Stimulated activated CD4-positive, alpha-beta T cell treated with anti-CD3 and anti-CD28 coated beads, TNF-alpha, amount 100 ng/mL, for 48 hours (primary cell): ENCODE measurements at places on chromosomes 4 and X.

DNA sequence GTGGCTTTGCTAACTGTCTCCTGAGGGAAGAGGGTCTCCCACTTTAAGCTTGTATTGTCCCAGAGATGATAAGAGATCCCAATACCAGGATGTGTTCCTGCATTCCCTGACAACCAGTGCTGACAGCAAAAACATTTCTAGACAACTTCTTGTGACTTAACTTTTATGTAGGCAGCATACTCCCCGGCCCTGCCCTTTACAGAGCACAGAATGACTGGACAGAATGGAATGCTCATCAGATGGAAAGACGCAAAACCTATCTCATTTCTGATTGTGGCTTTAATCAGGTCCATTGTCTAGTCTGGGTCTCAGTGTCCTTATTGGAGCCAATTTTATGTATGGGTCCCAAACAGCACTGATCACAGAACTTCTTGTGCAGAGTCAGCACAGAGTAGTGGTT is 18.2 kb upstream of the PLAC1 start:
- no peak for DNase-seq

GRCh38 chr4:39873823-39874222 is 103.9 kb downstream of the PDS5A start:
- no peak for DNase-seq

DNA sequence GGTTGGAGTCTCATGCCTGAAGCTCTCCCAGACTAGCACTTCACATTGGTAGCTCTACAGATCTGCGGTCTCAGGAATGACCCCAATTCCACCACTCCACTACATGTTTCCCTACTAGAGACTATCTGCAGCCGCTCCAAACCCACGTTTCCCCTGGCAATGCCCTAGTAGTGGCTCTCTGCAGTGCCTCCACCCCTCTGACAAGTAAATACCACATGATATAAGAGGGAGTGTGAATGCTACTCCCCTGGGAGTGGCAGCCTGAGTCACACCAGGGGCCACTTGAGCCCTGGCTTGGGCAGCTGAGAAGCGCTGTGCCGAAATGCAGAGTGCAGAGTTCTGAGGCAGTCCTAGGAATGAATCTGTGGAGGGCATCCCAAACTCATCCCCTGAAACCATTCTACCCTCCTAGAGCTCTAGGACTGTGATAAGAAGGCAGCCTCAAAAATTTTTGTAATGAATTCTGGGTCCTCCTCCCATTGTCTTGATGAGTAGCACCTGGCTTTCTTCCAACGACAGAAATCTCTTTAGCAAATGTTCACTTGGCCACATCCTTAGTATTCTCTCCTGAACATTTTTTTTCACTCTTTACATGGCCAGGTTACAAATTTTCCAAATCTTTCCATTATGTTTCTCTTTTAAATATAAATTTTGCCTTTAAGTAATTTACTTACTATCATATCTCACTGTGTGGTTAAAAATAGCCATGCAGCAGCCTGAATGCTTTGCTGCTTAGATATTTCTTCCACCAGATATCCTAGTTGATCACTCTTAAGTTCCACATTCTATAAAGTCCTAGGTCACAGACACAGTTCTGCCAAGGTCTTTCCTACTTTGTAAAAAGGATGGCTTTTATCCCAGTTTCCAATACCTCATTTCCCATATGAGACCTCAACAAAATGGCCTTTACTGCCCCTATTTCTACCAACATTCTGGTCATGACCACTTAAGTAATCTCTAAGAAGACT is 160.2 kb upstream of the CPEB2 start:
- DNase-seq, result no peak

GRCh38 chr4:102867278-102868152 is 1.3 kb upstream of the CISD2 start:
- DNase-seq, result no peak

- DNase-seq, result no peak
These were observed 76.8 kb upstream of the MCF2 start for GRCh38 chrX:139784807-139785206.

- DNase-seq, result no peak
These were observed 453.3 kb upstream of the HS3ST1 start for GRCh38 chr4:11881947-11882346.

DNA sequence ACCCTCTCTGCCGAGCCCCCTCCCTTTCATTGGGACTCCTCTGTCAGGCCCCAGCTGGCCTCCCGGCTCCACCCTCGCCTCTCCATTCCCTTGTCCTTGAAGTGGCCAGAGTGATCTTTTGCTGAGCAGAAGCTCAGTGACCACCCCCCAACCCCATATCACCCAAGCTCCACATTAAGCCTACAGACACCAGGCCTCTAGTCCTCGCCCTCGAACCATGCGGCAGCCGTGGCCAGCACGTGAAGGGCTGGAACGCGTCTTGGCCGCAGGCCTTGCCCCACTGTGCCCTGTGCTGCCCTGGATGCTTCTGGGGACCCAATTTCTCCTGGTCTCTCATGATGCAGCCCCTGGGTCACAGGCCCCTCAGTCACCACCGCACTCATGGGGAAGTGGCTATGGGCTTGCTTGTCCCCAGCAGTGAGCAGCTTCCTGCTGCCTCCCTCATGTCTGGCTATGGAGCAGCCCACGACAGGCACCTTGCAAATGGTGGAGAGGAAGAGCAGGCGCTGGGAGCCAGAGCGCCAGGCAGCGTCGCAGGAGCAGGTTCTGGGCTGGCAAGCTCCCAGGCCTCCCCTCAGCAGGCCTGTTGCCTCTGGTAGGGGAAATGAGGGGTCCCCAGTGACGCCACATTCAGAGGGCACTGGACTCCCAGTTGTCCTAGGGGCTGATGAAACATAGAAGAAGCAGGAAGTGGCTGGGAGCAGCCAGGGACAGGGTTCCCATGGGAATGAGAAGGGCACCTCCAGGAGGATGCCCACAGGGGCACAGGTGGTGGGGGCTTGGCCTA is 757 bp upstream of the SRPK3 start:
- no peak for DNase-seq

- no peak for DNase-seq
These were observed 173.8 kb upstream of the DCAF12L2 start for GRCh38 chrX:126339928-126340327.

DNA sequence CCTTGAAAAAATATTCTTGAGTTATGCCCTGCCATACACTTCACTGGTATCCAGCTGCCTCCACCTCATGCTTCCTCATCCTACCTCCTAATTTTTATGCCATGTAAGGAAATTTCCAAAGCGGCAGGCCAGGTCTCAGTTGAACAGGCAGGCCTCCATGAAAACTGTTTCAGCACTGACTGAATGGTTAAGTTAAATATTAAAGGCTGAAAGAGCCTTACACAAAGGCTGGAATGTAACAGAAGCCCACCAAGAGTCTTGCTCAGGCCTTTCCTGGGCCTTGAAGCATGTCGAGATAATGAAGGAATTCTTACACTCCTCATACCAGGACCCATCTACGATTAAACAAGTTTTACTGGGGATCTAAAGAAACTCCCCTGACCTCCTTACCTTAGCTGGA is 359.6 kb upstream of the NOCT start:
- DNase-seq, result no peak

DNA sequence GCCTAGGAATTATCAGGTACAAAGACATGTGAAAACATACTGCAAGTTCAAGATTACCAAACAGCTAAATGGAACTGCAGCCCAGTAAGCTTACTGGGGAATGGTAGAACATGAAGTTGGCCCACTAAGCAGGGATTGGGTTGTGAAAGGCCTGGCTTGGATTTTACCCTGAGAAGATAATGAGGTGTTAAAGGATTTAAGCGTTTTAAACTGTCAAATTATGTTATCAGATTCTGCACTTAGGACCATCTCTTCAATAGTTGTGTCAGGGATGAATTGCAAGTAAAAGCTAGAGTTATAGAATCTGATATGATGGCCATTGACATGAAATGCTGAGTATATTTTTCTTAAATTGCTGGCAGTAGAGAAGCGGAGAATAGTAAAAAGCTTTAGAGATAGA is 225.7 kb downstream of the GRID2 start:
- DNase-seq, result no peak

DNA sequence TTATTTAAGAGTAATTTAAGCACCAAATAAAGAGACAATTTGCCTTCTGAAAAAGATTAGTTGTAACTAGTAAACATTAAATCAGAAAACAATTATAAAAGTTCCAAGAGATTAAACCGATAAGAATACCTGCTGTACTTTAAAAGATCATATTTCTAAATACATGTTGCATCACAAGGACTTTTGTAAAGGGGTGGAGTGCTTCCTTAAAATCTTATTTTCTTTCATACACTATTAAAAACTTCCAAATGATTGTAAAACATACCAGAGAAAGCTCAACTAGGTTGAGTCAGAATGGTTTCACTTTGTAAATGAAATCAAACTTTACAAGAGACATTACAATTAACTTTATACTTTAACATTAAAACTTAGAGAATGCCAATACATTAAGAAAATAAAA is 41.8 kb downstream of the ACSL4 start:
- DNase-seq, result no peak

DNA sequence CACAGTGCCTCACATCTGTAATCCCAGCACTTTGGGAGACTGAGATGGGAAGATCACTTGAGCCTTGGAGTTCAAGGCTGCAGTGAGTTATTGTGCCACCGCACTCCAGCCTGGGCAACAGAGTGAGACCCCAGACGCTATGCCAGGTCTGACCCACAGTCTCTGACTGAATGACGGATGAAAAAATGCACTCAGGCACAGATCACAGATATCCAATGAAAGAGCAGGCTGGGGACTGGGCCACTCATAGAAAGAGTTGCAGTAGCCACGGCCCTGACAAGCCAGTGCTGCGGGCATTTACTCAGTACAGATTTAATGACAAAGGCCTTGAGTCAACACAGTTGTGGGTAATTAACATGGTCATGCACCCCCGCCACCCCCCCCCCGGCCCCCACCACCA is 22.7 kb downstream of the NUDT6 start:
- no peak for DNase-seq

- DNase-seq, result no peak
These were observed 208.5 kb upstream of the FAT1 start for GRCh38 chr4:186932196-186932595.

- no peak for DNase-seq
These were observed 27.2 kb upstream of the SLC6A14 start for GRCh38 chrX:116409219-116409618.

DNA sequence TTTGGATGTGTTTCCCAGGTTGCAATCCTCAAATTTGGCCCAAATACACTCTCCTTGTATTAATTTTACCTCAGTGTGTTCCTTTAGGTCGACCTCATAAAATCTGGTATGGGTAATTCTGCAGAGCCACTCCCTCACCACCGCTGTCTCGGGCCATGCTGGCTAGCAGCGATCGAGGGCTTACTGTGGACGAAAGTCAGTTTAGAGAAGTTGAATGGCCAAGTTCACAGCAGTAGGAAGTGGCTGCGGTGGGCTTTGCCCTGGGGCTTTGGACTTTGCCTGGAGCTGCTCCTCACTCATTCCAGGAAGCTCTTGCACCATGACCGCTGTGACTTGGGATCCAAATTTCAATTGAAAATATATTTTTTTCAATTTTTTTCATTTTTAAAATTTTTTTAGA is 19.6 kb downstream of the TMEM187 start:
- DNase-seq, result no peak

- no peak for DNase-seq
These were observed 81.4 kb upstream of the GPR34 start for GRCh38 chrX:41607264-41607832.

DNA sequence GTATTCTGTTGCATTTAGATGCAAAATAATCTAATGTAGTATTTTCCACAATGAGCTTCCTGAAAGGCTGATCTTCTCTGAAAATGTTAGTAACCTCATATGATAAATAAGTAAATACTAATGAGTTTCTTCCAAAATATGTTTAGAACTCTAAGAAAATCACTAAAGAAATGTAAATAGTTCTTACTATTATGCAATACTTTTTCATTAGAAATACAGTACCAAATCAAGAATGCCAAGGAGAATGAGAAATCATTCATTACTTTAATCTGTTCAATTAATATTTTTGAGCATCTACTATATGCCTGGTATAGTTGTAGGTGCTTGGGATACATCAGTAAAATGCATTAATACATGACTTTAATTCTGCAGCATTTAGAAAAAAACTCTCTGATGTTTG is 130.6 kb downstream of the IL1RAPL1 start:
- no peak for DNase-seq

- no peak for DNase-seq
These were observed 185.0 kb upstream of the GALNT7 start for GRCh38 chr4:172983631-172984030.

GRCh38 chr4:156117743-156118142 is 164.1 kb upstream of the CTSO start:
- no peak for DNase-seq

GRCh38 chr4:81495345-81495744 is 23.6 kb upstream of the RASGEF1B start:
- no peak for DNase-seq

- DNase-seq, result no peak
These were observed 18.8 kb upstream of the DSPP start for GRCh38 chr4:87589531-87589930.

DNA sequence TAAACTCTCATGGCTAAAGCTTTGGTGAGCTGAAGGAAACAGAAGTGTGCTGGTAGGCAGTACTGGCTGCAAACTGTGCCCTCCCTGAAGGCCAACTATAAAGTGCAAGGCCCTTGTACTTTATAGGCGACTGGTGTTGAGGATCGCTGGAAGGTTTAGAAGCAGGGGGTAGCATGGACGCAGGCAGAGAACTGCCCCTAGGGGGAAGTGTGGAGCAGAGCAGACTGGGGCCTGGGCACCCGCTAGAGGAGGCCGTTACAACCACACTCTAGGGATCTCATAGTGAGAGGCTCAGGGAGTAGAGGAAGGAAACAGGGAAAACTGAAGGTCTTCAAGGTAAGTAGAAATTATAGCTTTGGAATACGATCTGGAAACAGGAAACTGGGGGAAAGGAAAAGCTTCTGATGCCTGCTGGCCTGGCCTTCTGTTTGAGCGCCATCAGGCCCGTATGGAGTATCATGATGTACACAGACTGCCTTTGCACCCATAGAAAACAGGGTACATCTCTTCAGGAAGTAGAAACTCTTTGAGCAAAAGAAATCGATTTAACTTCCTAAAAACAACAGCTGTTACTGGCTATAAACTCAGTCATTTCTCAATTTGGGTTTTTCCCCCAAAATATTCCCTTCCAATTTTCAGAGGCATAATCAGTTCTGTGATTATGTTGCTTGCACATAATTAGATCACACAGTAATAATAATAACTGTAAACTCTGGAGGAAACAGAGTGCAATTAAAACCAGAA is 23.9 kb upstream of the TMSB4X start:
- peak; percentile 65 for DNase-seq

DNA sequence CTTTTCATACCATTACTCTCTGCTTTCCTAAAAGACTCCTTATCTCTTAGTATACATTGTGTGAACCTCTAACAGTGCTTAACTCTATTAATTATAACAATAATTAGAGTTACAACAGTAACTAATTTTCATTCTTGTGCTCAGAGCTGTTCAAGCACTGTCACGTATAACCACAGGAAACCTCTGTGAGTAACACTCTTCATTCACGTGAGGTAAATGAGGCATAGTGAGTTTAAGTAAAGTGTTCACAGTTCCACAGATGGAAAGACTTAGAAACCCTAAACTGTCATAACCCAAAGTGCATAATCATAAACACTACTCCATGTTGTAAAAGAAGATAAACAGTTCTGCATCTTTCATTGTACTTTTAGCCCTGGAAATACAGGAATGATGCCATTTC is 222.4 kb downstream of the CCSER1 start:
- no peak for DNase-seq
